ENCODE measurements at places on chromosomes 1 and 21.
A peak's percentile ranks its signal among the peaks of the same experiment; 100 is the strongest.

DNA sequence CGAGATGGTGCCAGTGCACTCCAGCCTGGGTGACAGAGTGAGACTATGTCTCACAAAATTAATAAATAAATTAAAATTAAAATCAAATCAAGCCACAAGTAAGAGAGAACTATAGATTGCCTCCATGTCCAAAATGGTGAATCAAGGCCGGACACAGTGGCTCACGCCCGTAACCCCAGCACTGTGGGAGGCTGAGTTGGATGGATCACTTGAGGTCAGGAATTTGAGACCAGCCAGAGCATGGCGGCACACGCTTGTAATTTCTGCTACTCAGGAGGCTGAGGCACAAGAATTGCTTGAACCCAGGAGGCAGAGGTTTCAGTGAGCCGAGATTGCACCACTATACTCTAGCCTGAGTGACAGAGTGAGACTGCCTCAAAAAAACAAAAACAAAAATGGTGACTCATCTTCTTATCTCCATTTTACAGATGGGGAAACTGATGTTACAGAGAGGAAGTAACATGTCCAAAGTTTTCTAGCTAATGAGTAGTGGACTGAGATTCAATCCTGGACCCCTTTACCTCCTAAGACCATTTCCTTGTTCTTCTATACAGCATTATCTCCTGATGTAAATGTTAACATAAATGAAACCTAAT is 99.0 kb upstream of the HNRNPU start:
- DNase-seq: no peak

- DNase-seq: no peak
These were observed 19.0 kb downstream of the DNALI1 start for GRCh38 chr1:37575692-37576091.

DNA sequence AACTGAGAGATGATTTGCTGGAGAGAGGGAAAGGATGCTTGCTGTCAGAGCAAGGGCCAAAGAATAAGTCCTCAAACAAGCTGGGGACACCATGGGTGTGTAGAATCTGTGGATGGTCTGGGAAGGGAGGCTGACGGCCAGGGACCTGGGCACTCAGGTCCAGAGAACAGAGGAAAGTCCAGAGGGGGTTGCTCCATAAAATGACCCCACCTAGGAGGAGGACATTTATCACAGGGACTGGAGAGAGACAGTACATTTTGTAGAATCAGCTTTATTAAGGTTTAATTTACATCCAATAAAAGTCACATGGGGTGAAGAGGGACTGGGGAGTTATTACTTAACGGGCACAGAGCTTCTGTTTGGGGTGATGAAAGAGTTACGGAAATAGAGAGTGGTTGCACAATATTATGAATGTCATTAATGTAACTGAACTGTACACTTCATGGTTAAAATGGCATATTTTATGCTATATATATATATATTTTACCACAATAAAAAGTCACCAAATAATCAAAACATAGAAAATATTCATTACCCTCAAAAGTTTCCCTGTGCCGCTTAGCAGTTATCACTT is 73.0 kb upstream of the ABCD3 start:
- DNase-seq: no peak

- peak; percentile 70 for DNase-seq
These were observed 1.9 kb upstream of the DHRS3 start for GRCh38 chr1:12619792-12620487.

DNA sequence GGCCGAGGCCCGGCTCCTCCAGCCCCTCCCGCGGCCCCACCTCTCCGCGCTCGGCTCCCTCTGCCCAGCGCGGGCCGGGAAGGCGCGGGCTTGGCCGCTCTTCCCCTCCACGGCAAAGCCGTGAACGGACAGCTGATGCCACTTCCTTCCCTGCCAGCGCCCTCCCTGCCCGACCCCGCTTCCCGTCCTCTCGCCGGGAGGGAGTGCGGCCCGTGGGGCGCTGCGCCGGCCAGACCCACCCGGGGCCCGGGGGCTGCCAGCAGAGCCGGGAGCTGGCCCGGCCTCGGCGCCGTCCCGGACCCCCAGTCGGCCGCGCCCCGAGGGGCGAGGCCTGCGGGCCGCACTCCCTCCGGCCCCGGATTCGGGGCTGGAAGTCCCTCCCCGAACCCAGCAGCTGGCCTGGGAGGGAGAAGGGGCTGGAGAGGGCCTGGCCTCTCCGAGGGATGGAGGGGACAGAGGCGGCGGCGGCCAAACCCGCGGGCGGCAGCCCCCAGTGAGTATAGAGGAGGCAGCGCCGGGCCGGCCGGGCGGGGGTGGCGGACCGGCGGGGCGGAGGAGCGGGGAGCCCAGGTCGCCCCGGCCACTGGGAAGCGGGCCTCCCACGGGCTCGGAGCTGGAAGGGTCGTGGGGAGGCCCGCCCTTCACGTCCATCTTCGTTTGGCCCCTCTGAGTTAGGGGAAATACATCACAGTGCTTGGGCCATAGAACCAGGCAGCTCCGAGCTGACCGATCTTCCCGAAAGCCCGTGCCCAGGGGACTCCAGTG is at the start of gene KIAA1614:
Gene KIAA1614, plus strand, starts transcription at position 97 of the 765 bp plus-strand sequence. Its CDS starts 347 bp downstream, at position 444.
- DNase-seq: no peak

DNA sequence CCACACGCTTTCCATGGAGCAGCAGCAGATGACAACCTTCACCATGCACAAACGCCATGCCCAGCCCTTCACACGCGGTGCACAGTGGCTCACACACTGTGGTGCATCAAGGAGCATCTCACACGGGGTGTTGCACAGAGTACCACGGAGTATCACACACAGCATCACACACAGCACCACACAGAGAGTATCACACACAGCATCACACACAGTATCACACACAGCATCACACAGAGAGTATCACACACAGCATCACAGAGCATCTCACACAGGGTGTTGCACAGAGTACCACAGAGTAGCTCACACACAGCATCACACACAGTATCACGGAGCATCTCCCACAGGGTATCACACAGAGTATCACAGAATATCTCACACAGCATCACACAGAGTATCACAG is 122.2 kb upstream of the RAB4A start:
- no peak for DNase-seq

DNA sequence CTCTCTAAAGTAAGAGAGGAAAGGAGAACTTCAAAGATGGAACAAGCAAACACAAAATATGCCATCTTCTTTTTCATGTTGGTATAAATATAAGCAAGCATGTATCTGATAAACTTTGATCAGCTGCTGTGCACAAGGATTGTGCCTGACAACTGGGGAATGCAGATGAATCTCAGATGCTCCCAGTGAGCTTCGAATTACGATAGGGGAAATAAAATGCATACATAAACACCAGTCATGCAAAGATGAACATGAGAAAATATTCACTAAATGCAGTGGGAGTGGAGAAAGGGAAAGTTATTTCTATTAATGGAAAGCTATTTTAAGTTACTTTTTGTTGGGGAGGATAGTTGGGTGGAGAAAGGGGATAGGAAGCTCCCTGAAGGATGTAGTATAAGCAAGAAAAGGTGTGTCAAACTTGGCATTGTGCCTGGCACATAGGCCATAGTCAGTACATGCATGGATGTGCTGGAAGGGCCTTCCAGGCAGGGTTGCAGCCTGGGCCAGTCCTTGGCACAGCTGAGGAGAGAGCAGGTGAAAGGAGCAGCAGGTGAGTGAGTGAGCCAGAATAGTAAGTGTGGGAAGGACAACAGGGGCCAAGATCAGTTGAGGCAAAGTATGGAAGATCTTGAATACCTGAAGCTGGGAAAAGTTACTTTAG is 57.8 kb upstream of the PGD start:
- peak; percentile 7 for DNase-seq

GRCh38 chr1:232306269-232306961 is 323.5 kb downstream of the SIPA1L2 start:
- DNase-seq: no peak

GRCh38 chr1:166073489-166073888 is 93.3 kb downstream of the FAM78B start:
- no peak for DNase-seq

GRCh38 chr1:203914292-203914691 is 52.9 kb downstream of the SNRPE start:
- no peak for DNase-seq

DNA sequence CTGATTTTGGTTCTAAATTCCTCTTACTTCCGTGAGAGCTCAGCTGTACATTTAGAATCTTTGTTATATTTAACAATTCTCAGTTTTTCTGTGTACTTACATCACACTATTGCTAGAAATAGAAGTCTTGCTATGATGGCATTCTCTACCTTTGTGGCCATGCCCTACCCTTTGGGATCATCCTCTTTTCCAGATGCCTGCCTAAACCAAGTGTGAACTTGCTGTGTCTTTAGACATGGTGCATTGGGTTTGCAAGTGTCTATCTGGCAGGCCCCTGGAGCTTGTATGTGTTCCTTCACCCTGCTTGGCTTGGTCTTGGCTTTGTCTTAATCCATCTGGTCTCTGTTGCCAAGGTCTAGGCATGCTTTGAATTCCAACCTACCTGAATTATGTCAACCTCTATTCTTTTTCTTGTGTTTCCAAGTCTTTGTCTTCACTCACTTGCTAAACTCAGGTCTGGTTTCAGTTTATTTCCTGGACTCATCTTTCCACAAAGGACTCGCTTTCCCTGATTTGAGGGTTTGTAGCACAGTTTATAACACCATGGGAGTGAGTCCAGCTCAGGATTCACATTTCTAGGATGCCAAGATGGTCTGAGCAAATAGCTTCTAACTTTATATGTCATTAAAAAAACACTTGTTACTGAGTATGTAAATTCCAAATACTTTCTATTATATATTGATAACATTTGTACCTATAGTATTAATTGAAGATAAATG is 20.6 kb upstream of the APOBEC4 start:
- no peak for DNase-seq

- no peak for DNase-seq
These were observed 359.0 kb downstream of the HHAT start for GRCh38 chr1:210687582-210688279.

DNA sequence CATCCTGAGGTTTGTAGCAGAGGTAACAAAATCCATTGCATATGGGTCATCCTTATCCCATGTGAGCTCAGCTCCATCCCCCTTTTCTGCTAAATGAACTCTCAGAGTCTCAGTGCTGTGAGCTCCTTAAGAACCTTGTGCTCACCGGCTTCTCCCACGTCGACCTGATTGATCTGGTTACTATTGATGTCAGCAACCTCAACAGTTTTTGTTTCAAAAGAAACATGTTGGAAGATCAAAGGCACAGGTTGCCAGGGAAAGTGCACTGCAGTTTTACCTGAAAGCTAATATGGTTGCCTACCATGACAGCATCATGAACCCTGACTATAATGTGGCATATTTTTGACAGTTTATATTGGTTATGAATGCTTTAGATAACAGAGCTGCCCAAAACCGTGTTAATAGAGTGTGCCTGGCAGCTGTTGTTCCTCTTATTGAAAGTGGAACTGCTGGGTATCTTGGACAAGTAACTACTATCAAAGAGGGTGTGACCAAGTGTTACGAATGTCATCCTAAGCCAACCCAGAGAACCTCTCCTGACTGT is 131.4 kb downstream of the HS2ST1 start:
- DNase-seq: no peak

DNA sequence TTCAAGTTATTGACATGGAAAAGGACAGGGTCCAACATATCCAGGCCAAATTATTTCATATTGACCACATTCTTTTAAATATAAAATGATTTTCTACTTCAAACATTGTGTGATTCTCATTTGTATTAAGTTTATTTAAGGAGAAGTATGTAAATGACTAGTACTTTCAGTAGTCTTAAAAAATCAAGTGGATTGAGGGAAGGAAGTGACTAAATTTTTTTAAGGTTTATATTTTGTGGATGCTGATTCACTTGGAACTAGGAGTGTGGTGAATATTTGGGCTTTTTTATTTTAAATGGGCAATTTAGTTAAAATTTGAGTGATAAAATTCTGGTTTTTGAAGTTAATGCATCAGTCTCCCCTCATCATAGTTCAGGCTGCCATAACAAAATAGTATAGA is 10.1 kb downstream of the PRRC2C start:
- no peak for DNase-seq

DNA sequence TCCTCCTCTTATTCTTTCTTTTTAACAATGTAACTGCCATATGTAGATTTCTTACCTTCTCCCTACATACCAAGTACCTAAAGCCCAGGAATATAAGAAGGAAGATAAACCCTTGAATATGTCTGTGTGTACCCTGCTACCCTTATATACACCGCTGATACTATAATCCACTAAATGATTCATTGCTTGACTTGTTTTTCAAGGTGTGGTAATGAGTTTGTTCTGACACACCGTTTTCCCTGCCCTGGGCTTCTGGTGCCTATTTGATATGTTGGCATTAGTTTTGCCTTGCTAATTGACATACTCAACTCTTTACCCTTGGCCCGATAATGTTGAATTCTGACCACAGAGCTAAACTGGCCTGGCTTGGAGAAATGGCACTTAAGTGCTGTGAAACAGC is 64.3 kb downstream of the IL23R start:
- no peak for DNase-seq

- no peak for DNase-seq
These were observed 2.6 kb upstream of the TMEM82 start for GRCh38 chr1:15739745-15740144.

DNA sequence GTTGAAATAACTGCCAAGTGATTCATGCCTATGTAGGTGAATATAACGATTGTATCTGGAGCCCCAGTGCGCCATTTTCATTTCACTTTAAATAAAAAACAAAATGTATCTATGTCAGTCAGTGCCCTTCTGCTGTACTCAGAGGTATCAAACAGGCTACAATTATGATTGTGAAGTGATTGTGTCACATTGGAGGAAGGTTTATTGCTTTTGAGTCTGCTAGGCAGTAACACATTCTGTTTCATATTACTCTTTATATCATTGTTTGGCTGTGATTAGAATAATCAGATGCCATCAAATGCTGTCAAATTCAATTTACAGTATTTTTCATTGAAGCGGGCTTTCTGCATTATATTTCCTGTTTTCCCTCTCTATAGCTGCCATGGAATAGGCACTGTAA is 171.9 kb downstream of the KCTD3 start:
- DNase-seq: no peak

- no peak for DNase-seq
These were observed 186.4 kb downstream of the ZBTB18 start for GRCh38 chr1:244237445-244237844.

DNA sequence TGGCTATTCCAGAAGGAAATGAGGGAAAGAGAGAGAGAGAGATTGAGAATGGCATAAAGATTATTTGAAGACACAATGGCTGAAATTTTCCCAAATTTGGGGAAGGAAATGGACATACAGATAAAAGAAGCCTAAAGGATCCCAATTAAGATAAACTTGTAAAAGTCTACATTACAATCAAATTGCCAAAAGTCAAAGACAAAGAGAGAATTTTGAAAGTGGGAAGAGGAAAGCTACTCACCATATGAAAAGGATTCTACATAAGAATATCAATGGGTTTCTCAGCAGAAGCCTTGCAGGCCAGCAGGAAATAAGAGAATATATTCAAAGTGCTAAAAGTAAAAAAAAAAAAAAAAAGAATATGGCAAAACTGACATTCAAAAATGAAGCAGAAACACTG is 233.0 kb upstream of the NFIA start:
- no peak for DNase-seq

DNA sequence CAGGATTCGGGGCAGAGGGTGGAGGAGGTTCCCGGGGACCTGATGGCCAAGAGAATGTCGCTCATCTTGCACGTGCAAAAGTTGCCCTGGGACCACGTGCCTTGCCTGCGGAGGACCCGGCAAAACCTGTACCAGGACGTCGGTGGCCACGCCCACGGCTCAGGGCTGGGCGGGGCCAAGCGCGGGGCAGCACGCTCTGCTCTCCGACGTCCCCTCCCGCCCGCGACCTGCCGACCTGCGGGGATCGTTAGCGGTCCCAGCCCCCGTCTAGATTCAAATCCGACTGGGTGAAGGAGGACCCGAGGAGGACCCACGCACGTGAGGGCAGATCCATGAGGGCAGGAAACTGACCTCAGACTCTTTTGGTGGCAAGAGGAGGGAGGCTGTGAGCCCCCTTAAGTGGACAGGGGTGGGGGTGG is at the start of gene C1orf167:
Gene C1orf167, plus strand, starts transcription at position 206 of the 419 bp plus-strand sequence. CDS start 2,208 bp downstream, outside the sequence.
- DNase-seq: no peak
